CD4-positive, alpha-beta T cell treated with Interleukin-10 for 1 hour (primary cell): ENCODE measurements at places on chromosomes 11 and 22.
A peak's percentile ranks its signal among the peaks of the same experiment; 100 is the strongest.

DNA sequence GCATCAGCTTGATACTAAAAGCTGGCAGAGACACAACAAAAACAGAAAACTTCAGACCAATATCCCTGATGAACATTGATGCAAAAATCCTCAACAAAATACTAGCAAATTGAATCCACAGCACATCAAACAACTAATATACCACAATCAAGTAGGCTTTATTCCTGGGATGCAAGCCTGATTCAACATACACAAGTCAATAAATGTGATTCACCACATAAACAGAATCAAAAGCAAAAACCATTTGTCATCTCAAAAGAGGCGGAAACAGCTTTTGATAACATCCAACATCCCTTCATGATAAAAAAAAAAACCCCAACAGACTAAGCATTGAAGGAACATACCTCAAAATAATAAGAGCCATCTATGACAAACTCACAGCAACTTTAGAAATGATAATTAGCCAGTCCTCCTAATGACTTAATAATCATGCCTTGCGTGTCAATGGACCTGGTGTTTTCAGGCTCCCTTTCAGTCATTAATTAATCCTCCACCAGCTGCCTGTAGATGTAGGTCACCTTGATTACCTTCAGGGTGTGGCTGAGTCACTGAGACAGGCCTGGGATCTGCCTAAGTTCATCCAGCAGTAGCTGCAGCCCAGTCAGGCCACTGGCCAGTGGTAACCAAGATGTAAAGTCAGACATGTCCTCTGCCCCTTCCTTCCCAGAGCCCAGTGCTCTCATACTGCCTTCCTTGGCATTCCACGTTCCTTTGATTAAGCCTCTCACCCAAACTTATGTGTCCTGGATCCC lies 109.8 kb downstream of the EHF start:
- no peak for DNase-seq

GRCh38 chr11:4983841-4984240 lies 10.8 kb upstream of the OR51L1 start:
- DNase-seq = no peak

DNA sequence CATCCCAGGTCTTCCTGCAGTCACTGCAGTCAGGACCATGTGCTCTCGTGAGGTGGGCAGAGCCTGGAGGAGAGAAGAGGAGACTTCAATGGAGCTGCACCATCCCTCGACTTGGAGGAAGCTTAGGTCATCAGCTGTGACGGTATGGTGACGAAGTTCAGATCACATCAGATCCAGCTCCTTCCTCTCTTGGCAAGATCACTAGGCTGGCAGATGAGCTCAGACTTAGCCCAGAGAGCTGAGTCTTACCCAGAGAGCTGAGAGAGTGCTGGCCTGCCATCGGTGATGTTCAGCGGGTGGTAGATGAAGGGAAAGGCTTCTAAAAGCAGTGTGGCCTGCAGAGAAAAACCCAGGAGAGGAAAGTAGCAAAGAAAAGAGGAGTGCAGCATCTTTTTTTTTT lies 1.8 kb upstream of the SLC15A3 start:
- DNase-seq = no peak

DNA sequence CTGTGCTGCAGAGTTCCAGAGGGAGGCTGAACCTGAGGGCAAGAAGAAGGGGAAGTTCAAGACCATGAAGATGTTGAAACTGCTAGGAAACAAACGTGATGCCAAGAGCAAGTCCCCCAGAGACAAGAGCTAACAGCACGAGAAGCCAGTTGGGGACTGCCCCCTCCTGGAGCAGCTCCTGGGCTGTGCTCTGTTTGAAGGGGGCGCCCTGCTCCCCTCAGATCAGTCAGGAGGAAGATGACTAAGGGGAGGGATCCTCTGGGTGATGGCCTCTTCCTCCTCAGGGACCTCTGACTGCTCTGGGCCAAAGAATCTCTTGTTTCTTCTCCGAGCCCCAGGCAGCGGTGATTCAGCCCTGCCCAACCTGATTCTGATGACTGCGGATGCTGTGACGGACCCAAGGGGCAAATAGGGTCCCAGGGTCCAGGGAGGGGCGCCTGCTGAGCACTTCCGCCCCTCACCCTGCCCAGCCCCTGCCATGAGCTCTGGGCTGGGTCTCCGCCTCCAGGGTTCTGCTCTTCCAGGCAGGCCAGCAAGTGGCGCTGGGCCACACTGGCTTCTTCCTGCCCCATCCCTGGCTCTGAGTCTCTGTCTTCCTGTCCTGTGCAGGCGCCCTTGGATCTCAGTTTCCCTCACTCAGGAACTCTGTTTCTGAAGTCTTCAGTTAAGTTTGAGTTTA lies 12.6 kb downstream of the C22orf23 start:
- DNase-seq = no peak

DNA sequence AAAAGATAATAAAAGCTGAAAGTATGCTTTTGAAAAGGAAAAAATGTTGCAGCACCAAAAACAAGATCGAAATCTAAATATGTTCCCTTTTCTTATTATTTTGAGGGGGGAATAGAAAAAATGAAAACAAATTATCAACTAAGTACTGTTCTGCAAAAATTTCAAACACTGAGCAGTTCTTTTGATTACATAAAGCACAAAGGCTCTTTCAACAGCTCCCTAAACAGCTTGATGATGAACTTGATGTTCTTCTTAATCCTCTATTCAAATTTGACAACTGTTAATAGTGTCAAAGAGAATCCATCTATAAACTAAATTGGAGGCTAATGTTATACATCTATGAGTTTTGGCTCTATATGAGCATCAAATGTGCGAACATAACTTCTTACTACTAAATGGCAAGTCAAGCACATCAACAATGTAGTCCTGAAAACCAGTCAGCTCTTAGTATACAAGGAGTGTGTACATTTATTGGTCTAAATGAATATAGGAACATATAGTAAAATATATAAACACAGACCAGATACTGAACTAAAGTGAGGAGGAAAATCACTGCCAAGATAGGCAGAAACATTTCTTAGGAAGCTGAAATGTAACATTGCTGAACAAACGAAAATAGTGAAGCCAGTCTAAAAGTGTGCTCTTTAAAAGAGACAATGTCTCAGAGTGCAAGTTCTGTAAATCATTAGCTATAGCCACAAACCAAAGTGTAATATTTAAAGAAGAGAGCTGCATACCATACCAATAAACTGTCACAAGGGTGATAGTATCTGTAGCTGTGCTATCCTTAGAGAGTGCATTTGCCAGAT lies 94.3 kb downstream of the SOX6 start:
- DNase-seq = no peak

DNA sequence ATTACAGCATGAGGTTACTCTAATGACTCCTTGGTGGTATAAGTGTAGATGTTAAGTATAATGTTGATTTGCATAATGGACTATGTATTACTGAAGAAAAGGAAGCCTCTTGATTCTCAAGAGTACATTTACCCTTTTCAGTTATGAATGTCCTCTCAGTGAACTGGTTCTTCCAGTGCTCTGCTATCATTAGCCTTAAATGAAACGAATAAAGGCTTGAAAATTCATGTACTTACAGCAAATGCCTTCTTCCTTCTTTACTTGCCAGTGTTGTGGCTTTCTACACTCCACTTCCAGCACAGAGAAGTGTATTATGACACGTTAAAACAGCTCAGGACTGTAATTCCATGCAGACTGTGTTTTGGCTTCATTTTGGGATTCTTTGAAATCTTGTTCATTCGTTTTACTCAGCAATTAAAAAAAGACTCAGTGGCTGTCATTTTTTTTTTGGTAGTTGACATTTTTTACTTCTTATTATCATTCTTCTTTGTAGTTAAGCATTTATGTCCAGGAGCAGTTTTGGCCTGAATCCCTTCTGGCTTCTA lies 96.9 kb downstream of the MTMR3 start:
- DNase-seq = no peak

- DNase-seq = no peak
Observed at GRCh38 chr11:80844110-80844819, 1403.4 kb upstream of the TENM4 start.

DNA sequence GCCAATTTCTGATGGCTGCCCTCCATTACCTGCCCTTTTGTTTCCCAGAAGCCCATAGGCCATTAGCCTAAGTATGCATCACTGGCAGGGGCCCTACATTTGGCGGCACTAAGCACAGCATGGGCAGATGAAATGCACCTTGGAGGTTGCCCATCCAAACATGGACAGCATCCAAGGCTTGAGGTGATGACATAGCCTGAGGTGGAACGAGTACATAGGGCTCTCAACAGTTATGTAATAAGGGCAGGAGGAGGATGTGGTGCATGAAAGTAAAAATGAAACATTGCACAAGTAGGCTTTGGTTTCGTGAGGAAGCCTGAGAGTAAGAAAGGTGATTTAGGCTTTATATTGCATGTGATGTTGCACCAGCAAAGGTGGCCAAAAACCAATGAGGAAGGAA lies 148.1 kb downstream of the FAM76B start:
- peak; percentile 46 for DNase-seq

GRCh38 chr11:130911306-130911705 lies 5.0 kb downstream of the SNX19 start:
- no peak for DNase-seq

GRCh38 chr11:122516686-122517085 lies 138.8 kb upstream of the UBASH3B start:
- no peak for DNase-seq

DNA sequence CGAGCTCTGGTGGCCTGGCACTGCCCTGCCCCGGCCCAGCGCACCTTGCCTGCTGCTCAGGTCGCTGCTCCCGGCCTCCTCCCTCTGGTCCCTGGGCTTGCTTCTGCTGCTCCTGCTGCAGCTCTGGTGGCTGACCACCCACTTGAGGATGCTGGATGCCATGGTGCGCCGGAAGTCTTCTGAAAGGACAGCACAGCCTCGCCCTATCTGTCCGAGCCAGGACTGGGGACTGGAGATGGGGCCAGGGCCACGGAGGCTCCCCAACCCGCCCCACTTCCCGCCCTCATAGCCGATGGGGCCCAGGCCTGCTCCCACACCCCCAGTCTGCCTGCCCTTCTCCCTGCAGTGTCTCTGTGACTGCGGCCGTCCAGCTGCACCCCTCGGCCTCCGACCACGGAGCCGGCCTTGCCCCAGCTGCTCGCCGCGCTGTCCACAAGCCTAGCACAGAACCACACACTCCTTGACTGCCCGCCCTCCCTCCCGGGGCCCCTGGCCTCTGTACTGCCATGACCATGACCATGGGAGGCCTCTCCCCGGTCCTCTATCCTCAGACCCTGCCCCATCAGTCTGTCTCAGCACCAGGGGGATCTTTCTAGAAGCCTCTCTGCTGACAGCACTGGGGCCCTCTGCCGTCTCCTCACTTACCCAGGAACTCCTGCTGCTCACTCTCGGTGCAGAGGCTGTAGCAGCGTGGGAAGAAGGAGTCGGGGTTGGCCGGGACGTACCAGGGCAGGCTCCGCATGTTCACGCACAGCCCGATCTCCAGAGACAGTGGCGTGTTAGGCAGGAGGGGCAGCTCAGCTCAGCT lies 12.7 kb downstream of the TTLL8 start:
- no peak for DNase-seq

- DNase-seq = no peak
Observed at GRCh38 chr11:31747581-31747980, 63.5 kb downstream of the PAX6 start.

- DNase-seq = no peak
Observed at GRCh38 chr11:120209746-120210625, 846 bp upstream of the OAF start.

DNA sequence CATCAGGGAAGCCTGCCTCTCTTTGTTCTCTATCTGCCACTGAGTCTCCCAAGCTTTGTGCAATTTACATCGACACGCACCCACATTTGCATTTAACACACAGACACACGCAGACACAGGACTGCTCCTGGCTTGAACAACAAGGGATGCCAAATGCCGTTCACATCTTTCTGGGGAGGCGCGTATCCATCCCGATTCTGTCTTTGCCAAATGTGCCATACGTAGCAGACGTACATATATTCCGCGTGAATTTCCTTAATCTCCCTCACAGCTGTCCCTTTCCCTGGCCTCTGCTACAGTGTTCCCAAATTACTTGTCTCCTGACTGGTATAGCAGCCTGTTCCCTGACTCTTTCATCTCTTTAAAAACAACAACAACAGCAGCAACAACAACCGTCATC lies 409.5 kb downstream of the MIAT start:
- no peak for DNase-seq

- DNase-seq = no peak
Observed at GRCh38 chr11:12071574-12071973, 38.8 kb upstream of the MICAL2 start.

DNA sequence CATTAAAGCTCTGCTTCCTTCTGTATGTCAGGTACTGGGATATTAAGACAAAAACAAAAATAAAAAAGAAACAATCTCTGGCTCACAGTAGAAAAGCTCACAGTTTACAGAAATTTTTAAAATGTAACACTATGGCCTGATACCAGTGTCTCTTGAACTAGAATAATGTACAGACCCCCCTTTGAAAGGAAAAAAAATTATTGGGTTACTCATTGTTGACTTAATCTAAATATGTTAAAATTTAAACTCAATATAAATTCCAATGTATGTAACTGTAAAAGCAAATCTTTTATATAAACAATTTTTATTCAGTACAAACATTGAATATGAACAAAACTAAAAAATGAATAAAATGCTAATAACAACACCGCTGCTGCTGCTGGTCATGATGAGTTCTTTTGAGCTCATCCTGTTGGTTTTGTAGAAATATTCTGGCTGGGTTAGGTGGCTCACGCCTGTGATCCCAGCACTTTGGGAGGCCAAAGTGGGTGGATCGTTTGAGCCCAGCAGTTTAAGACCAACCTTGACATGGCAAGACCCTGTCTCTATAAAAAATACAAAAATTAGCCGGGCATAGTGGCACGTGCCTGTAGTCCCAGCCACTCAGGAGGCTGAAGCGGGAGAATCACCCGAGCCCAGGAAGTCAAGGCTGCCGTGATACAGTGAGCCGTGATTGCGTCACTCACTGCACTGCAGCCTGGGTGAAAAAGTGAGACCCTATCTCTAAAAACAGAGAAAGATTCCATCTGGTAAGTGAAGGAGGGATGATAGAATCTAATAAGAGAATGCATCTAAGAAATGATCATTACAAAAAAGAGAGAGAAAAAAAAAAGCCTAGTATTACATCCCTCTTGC lies 11.8 kb upstream of the KCNE3 start:
- no peak for DNase-seq

DNA sequence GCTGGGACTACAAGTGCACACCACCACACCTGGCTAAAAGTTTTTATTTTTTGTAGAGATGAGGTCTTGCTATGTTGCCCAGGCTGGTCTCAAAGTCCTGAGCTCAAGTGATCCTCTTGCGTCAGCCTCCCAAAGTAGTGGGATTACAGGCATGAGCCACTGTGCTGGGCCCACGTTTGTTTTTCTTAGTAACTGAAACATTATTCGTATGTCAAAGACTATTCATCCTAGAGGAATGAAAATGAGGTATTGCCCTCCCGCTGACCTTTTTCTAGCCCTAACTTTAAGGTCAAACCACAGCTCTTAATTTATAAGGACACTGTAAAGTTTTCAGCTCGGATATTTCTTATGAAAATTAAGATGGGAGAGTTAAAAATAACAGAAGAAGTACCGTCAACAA lies 33.2 kb upstream of the PAX6 start:
- no peak for DNase-seq

- DNase-seq = peak; percentile 44
Observed at GRCh38 chr11:69298267-69299022, 4.5 kb downstream of the MYEOV start.
